ENCODE measurements at places on chromosomes 6 and 20. TPM values are rescaled to one million over a fixed set of nuclear protein-coding genes. Genes with fewer than 3 reads are reported as not detected.

BTN2A1 gene
- total RNA-seq: 14.1 TPM

PTPRT gene
- 6.3 TPM for total RNA-seq

KIF25 gene
- total RNA-seq: not detected

PEX3 gene
- total RNA-seq: 12.0 TPM

DDR1 gene
- 18.1 TPM for total RNA-seq

ATF6B gene
- 37.0 TPM for total RNA-seq

TREML2 gene
- total RNA-seq: not detected

SIRPD gene
- not detected for total RNA-seq

EFCAB8 gene
- total RNA-seq: not detected

HLA-DQA2 gene
- total RNA-seq: 2.0 TPM

SAMD3 gene
- total RNA-seq: 2.1 TPM

MUC22 gene
- total RNA-seq: not detected

GRCh38 chr6:158387578-158387977 lies 75.3 kb downstream of the TULP4 start:
- no peaks in the 10 kb centered on the region for H3K36me3 ChIP-seq
- no peak overlapping the region for H3K4me3 ChIP-seq
- DNase-seq: no peak
- no peaks in the 10 kb centered on the region for H3K27me3 ChIP-seq
- H3K27ac ChIP-seq: no peak overlapping the region

DNA sequence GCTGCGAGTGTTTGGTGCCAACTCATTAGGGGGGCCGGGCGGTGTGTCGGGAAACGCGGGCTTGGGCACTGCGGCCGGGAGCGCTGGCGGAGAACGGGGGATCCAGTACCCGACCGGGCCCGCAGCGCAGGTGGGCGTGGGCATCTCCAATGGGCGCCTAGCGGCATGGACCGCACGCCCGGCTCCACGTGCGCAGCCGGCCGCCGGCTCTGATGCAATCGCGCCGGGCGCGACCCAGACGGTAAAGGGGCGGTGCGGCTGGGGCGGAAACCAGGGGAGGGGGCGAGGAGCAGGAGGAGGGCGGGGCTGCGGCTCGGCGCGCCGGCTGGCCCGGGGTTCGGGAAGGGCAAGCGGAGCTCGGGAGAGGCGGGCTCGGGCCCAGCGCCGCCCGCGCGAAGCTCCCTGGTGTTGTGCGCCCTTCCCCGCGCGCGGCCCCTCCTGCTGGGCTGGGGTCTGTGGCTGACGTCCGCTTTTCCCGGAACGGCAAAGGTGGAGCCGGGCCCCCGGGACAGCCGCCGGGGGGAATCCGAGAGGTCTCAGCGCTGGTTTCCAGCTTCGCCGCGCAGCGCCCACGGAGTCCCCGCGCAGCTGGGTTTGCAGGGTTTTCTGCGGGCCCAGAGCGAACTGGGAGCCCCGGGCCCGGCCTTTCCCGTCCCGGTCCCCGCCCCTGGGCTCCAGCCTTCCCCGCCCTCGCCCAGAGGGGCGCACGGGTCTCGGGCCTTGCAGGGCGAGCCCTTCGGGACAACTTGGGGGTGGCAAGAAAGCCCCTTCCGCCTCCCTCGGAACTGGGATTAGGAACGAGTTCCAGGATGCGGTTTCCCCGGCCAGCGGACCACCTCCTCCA lies 867 bp downstream of the MTHFD1L start:
- peak overlapping the region; percentile 72 for H3K4me3 ChIP-seq
- peak; percentile 54 for DNase-seq
- peak overlapping the region; percentile 79 for H3K27ac ChIP-seq
- no peaks in the 10 kb centered on the region for H3K36me3 ChIP-seq
- no peaks in the 10 kb centered on the region for H3K27me3 ChIP-seq
- H3K4me1 ChIP-seq: no peaks in the 10 kb centered on the region

DNA sequence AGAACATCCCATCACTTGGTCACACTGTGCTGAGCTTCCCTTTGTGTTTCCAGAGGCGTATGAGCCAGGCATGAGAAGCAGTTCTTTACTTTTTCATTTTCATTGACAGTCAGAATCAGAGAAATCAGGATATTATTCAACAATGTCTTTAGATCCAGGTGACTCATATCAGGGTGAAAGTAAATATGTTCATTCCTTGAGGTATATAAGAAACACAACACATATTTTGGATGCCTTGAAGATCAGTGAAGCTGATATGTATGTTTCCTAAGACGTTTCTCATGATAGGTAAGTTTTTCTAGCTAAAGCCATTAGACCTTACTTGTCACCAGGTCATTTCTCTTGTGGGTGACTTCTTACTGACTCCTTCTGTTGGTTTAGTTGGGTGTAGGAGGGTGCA lies 505.6 kb downstream of the CDH26 start:
- H3K27ac ChIP-seq: no peak overlapping the region
- no peaks in the 10 kb centered on the region for H3K27me3 ChIP-seq
- no peaks in the 10 kb centered on the region for H3K36me3 ChIP-seq
- DNase-seq: no peak
- no peaks in the 10 kb centered on the region for H3K4me1 ChIP-seq

DNA sequence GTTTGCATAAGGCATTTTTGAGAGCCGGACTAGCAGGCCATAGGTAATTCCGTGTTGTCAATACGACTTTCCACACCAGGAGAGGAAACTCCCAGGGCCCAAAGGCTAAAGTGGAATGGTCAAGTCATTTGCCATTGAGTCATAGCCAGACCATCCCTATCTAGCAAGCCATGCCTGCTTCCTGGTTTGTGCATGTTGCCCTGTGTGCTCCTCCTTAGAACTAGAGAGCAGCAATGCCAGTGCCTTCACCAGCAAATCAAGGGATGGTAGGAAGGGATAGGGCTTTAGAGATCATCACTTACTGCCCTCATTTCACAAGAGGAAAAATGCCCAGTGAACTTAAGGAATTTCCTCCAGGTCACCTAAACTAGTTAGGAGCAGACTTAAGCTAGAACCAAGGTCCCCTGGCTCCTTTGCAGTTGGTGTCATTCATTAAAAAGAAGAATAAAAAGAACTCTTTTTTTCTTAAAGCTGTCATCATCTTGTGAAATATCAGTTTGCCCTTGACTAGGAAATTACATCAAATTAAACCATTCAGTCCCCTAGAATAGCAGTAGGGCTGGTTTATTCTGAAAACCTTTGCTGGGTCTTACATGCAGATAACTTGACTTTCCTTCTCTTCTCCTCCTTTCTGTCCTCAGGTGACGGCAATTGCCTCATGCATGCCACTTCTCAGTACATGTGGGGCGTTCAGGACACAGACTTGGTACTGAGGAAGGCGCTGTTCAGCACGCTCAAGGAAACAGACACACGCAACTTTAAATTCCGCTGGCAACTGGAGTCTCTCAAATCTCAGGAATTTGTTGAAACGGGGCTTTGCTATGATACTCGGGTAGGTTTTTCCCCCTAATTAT lies 7.4 kb downstream of the TNFAIP3 start:
- H3K4me3 ChIP-seq: no peak overlapping the region
- DNase-seq: no peak
- peak overlapping the region; percentile 45 for H3K27ac ChIP-seq

DNA sequence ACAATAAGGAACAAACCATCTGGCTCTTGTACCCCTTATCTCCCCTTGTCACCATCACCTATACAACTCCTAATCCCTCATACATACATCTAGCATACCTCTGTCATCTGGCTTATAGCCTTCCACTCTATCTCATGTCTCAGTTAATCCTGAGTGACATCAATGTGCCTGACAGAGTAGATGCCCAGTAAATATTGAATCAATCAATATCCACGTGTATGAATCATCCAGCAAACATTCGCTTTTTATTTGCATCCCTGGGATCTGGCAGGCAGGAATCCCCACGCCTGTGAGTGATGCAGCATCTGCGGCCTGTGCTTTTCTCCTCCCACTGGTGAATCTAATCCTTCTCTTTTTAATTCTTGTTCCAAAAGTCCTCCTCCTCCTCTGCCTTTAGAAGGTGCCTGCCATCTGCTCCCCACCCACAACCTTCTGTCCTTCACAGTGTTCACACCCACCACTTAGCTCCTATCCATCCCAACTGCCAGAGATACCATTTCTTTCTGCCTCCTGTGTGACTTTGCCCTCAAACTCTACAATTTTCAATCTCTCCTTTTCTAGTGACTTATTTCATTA lies 37.6 kb downstream of the ZNF391 start:
- H3K27ac ChIP-seq: no peak overlapping the region
- no peaks in the 10 kb centered on the region for H3K27me3 ChIP-seq
- H3K4me3 ChIP-seq: no peak overlapping the region
- H3K4me1 ChIP-seq: no peaks in the 10 kb centered on the region
- DNase-seq: no peak

GRCh38 chr6:19443411-19443810 lies 393.8 kb upstream of the ID4 start:
- H3K4me1 ChIP-seq: no peaks in the 10 kb centered on the region
- H3K4me3 ChIP-seq: no peak overlapping the region
- no peaks in the 10 kb centered on the region for H3K36me3 ChIP-seq
- DNase-seq: no peak
- no peak overlapping the region for H3K27ac ChIP-seq

GRCh38 chr6:144075875-144076274 lies 19.5 kb downstream of the SF3B5 start:
- no peak overlapping the region for H3K27ac ChIP-seq
- H3K27me3 ChIP-seq: no peaks in the 10 kb centered on the region
- no peaks in the 10 kb centered on the region for H3K4me1 ChIP-seq
- DNase-seq: no peak

DNA sequence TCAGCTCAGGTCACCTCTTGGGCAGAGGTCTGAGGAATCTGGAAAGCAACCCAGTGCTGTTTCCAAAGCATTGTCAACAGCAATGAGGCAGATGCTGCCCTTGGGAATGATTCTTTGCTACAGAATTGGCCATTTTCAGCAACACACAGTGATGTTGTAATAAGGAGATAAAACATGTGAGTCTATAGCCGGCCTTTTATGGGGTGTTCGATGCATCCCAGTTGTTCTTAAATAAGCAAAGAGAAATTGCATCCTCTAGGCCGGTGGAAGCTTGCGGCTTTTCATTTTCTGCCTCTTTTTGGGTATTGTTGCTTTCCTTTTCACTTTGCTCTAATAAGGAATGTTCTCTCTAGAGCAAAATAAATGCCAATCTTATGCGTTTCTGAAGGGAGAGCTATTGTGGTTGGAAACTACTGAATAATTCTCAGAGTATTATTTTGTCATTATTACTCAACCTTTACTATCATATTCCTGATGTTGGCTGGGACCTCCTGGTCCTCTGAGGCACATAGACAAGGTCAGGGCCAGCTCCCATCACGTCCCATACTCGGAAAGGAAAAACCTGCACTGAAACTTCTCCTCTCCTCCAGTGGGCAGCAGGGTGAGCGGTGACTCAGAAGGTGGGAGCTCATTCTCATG lies 214.2 kb downstream of the CDH26 start:
- no peak overlapping the region for H3K27ac ChIP-seq
- no peaks in the 10 kb centered on the region for H3K27me3 ChIP-seq
- no peaks in the 10 kb centered on the region for H3K36me3 ChIP-seq

DNA sequence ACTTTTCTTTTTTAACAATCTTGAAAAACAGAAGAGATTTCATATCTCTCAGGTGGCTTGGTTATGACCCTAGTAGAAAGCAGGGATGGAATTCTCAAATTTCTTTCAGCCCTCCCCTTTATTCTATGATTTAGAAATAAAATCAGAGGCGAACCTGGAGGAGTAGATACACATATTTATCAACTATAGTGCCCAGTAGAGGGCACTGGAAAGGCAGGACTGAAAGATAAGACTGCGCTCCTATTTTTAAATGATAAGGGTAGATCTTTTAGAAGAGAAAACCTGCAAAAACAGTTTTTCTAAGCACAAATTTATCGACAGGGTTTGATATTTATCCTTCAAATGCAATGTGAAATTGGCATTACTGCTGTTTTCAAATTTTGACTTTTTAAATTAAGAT lies 1296.6 kb downstream of the EPHA7 start:
- no peaks in the 10 kb centered on the region for H3K36me3 ChIP-seq
- no peak overlapping the region for H3K27ac ChIP-seq
- H3K4me1 ChIP-seq: no peaks in the 10 kb centered on the region
- no peak overlapping the region for H3K4me3 ChIP-seq

DNA sequence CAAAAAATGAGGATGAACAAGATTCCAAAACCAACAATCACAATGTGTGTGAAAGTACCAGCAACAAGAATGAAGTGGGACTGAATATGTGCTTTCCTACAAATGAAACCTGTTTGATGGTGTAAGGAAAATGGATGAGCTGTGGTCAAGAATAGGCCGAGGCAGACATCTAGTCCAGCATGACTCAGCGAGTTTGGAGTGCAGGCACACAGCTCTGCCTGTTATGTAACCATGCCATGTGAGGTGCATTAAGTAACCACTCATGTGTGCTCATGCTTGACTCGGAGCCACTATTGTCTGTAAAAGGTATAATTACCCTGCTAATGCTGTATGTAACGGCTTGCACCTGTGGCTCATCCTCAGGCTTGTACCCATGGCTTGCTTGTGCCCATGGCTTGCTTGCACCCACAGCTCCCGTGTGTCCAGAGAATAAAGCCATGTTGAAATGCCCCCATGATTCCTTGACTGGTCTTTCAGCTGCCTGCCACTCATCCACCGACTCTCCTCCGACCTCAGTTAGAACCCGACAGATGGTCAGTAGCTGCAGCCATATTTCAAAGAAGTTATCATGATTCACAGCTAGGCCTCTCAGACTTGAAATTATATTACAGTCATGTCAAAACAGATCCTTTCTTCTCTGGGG lies 98.7 kb downstream of the BACH2 start:
- no peak overlapping the region for H3K27ac ChIP-seq
- no peaks in the 10 kb centered on the region for H3K4me1 ChIP-seq
- H3K4me3 ChIP-seq: no peak overlapping the region
- no peak for DNase-seq
- no peaks in the 10 kb centered on the region for H3K27me3 ChIP-seq

GRCh38 chr6:163974322-163974721 lies 559.8 kb downstream of the QKI start:
- no peaks in the 10 kb centered on the region for H3K27me3 ChIP-seq
- H3K4me3 ChIP-seq: no peak overlapping the region
- no peaks in the 10 kb centered on the region for H3K36me3 ChIP-seq
- H3K4me1 ChIP-seq: no peaks in the 10 kb centered on the region

- no peaks in the 10 kb centered on the region for H3K36me3 ChIP-seq
- no peak overlapping the region for H3K4me3 ChIP-seq
- H3K27ac ChIP-seq: no peak overlapping the region
- H3K27me3 ChIP-seq: no peaks in the 10 kb centered on the region
- no peak for DNase-seq
Measured at GRCh38 chr6:39266375-39266774, 37.1 kb upstream of the KCNK5 start.

GRCh38 chr6:85600713-85601313 lies 7.2 kb upstream of the SNX14 start:
- DNase-seq: no peak
- H3K27ac ChIP-seq: no peak overlapping the region
- H3K4me1 ChIP-seq: no peaks in the 10 kb centered on the region

DNA sequence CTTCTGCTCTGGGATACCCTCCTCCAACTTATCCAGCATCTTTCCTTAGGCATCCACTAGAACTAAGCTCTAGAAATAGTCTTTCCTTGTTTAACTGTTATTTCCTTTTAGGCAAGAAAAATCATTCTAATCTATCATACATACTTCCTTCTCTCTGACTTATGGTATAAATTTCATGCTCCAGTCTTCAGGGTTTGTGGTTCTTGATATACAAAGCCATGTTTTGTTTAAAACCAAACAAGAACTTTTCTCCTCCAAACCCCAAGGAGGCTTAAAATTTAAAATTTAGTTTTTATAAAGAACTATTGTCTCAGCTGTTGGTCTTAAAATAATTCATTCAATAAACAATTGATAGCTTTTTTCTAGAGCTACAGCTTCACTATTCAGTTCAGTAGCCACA lies 77.2 kb downstream of the CD164 start:
- no peak for DNase-seq
- H3K27ac ChIP-seq: peak overlapping the region; percentile 68

- H3K27ac ChIP-seq: no peak overlapping the region
- H3K27me3 ChIP-seq: no peaks in the 10 kb centered on the region
- H3K36me3 ChIP-seq: no peaks in the 10 kb centered on the region
- no peak for DNase-seq
Measured at GRCh38 chr20:34891166-34892062, 15.0 kb downstream of the ACSS2 start.

Measured in breast epithelium (tissue), 4 donors.